Stimulated activated CD8-positive, alpha-beta memory T cell treated with anti-CD3 and anti-CD28 coated beads, Interleukin-4, amount 100 ng/mL, for 1 hour (primary cell): ENCODE measurements at places on chromosomes 1 and 21.

GRCh38 chr1:221837896-221838295, 96.0 kb upstream of the DUSP10 start:
- DNase-seq = no peak

DNA sequence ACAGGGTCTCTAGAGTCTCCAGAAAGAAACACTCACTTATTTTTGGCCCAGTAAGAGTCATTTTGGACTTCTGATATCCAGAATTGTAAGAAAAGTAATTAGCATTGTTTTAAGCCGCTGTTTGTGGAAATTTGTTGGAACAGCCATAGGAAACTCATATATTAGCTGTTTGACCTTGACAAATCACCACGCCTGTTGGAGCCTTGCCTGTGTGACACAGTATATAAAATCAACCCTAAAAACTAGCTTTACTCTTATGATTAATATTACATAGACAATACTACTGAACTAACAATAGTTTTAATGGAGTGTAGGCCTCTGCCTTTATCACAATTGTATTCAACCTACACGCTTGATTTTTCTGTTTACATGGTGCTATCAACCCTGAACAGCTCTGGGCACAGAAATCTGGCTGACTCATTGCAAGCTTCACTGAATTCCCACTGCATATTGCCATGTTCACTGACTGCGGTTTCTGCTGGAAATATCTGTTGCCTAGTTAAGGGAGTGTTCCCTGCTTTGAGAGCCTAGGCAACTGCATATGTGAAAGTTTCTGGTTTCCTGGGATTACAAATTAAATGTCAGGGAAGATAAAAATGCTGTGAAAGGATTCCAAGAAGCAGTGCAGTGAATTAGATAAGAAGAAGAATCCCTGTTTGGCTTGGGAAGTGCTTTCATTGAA, 419.5 kb upstream of the DEPDC1 start:
- no peak for DNase-seq

GRCh38 chr1:85894651-85895050, 186.4 kb upstream of the ZNHIT6 start:
- DNase-seq = no peak

DNA sequence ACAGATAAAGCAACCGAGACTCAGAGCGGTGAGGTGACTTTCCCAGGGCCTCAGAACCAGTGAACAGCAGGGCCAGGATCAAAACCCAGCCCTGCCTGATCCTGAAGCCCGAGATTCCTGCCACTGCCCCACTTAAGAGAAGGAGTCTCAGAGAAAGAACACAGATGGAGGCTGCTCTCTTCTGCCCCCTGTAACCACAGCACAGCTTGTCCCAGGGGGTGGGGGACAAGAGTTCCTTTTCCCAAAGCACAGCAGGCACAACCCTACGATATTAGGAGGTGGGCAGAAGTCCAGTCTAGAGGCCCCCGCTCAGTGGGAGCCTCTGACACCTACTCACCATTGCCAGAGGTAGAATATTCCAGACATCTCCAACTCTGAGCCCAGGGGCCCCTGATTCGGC, 24.0 kb upstream of the VWA5B1 start:
- DNase-seq = no peak

GRCh38 chr1:161473348-161473747, 31.9 kb upstream of the FCGR2A start:
- no peak for DNase-seq

- no peak for DNase-seq
These were observed 165.1 kb upstream of the CACNA1E start for GRCh38 chr1:181318022-181318857.

DNA sequence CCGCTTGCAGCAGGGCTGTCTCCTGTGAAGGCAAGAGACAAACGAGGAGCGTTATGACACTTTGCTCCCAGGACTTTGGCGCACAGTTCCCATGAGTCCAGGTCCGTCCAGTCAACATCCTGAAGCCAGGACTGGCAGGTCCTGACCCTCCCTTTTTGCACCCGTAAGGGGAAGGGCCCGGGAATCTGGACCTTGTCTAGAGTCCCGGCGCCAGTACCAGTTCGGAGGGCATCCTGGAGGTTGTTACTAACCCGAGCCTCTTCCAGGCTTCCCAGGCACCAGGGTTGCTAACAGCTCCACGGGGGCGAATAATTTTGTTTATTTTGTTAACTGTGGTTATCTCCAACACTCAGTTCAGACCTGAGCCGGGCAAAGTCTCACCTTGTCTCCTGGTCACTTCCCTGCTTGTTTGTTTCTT, 682 bp upstream of the RWDD3 start:
- DNase-seq = no peak

DNA sequence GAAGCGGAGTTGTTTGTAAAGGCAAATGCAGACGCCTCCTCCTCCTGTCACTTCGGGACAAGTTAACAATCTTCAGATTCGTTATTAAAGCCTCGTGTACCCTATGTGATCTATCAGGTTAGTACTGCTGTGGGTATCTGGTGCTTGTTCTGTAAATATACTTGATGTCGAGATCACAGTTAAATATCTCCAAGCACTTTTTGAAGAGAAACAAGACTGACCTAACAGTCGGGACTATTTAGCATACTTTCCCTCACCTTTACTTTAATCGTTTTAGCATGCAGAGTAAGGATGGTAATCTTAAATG, 710 bp downstream of the KLHL20 start:
- DNase-seq = no peak

DNA sequence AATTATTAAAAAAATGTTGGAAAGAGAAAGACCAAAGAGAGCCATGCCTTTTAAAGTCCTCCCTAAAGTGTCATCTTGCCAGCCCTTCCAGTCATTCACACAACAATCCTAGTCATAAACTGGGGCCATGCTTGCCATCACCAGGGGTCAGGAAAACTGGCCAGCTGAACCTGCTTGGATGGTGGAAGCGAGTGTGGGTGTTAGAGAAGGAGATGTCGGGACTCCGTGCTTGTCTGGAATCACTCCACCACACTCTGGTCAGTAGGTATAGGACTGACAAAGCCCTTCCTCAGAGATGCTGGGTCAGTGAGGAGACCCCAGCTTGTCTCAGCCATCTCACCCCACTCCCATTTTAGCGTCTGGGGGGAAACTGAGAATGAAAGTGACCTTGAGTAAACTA, 3.3 kb upstream of the HAPLN2 start:
- no peak for DNase-seq

GRCh38 chr1:12851779-12852178, 3.3 kb upstream of the HNRNPCL1 start:
- DNase-seq = no peak

DNA sequence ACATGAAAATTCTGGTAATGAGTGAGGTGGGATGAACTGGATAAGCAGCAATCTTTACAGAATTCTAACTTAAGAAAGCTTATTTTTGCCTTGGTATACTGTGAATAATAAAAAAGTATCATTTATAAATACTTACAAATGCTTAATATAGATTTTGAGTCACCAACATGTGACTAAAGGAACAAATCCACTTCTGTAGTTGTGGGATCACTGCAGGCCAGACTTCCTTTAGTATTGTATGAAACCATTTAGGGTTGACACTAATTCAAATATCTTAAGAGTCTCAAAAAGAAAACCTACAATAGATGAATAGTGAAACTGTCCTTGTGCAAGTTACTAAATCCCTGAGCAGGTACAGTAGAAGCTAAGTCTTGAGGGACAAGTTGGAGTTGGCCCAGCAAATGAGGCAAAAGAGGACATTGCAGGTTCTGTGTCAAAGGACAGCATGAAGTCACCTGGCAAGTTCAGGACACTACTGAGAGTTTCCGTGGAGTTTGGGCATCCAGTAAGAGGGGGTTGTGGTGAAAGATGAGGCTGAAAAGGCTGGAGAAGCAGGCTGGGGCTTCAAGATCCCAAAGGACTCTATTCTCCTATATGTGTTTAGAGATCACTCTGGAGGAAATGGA, 5.9 kb upstream of the THEM4 start:
- no peak for DNase-seq
